ENCODE measurements at places on chromosomes 13 and 19. TPM values are rescaled to one million over a fixed set of nuclear protein-coding genes. Genes with fewer than 3 reads are reported as not detected.

- no peak for DNase-seq
Measured at GRCh38 chr19:55068950-55069864, 6.3 kb upstream of the RDH13 start.

Gene SLITRK6
- 0.74 TPM for total RNA-seq

GRCh38 chr13:25300861-25301346 is 521 bp upstream of the NUP58 start:
- no peak for DNase-seq

DNA sequence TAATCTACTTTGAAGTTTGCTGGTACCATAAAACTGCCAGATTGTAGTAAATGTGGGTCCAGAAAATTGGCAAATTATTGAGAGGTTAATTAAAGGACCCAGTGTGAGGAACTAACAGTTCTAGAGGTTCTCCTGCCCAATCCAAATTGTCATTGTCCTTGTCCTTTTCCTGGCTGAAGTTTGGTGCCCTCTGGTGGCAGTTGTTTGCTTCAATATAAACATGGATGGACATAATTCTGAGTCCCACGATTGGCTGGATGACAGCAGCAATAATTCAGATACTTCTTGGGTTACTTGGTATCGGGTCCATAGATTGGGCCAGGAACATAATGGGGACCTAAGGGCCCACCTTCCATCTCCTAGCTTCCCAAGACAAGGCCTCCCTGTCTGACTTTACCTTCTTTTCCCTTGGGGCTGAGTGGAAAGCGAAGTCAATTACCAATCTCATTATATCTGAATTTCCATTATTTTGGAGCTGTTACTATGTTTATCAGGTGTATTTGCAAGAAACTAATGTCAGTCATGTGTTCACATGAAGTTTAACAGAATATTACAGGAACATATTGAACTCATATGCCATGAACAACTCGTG is 33.8 kb upstream of the GARRE1 start:
- peak; percentile 79 for DNase-seq

Gene LEUTX
- total RNA-seq: not detected

DNA sequence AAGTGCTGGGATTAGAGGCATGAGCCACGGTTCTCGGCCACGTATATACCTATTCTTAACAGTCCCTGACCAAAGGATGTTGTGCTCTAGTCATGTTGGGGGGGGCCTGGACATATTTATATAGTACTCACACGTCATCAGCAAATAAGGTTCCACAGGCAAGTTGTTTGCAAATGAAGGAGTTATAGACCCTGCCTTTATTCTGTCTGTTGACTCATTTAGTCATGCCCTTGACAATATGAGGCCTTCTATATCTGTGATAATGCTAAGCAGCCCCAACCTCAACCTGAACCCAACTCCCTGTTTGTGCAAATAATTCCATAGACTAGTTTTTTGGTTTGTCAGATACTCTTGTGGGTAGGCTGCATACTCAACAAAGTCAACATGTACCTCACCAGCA is 8.9 kb downstream of the ZNF586 start:
- no peak for DNase-seq

DNA sequence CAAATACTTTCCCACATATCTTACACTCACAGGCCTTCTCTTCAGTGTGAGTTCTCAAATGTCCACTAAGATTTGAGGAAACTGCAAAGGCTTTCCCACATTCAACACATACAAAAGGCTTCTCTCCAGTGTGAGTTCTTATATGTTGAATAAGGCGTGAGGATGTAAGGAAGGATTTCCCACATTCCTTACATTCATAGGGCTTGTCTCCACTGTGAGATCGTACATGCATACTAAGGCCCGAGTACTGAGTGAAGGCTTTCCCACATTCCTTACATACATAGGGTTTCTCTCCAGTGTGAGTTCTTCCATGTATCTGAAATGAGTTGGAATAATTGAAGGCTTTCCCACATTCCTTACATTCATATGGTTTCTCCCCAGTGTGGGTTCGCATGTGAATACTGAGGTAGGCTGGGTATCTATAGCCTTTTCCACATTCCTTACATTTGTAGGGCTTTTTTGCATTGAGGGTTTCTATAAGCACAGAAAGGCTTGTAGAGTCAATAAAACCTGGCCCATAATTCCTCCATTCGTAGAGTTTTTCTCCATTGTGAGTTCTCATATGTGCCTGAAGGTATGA is 9.6 kb downstream of the ZNF426 start:
- no peak for DNase-seq

Gene CD33
- 0.63 TPM for total RNA-seq

DNA sequence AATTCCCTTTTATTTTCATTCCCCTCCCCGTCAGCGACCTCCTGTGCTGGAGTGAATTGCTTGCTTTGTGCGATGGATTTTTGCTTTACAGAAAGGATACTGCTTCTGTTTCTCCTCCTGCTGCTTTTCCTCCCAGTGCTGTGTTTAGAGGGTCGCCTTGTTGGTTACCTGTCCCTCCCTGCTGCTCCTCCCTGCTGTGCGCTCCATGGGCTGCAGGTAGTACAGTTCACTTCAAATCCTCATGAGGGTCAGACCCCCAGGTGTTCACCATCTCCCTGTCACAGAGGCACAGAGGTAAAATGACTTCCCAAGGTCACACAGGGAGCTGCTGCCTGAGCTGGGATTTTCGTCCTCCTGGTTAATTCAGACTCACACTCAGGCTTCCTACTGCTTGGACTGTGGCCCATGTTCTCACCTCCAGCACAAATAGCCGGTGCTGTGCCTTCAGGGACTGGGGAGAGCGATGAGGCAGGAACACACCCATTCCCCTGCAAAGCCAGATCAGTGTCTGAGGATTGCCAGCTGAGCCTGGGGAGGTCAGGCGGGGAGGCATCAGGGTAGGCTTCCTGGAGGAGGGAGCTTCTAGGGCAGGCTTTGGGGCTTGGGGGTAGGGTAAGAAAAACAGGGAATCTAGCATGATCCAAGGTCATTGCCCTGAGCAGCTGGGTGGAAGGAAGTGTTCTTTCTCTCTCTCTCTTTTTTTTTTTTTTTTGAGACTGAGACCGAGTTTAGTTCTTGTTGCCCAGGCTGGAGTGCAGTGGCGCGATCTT is 14.4 kb downstream of the BICRA start:
- no peak for DNase-seq

- DNase-seq: no peak
Measured at GRCh38 chr13:43629691-43630480, 156.9 kb downstream of the ENOX1 start.

- no peak for DNase-seq
Measured at GRCh38 chr19:29563486-29564101, 37.8 kb downstream of the VSTM2B start.

GRCh38 chr13:104008541-104009435 is 942.6 kb upstream of the SLC10A2 start:
- DNase-seq: peak; percentile 57

Gene ZIC2
- total RNA-seq: 1.6 TPM

Gene MAP2K7
- total RNA-seq: 6.4 TPM

DNA sequence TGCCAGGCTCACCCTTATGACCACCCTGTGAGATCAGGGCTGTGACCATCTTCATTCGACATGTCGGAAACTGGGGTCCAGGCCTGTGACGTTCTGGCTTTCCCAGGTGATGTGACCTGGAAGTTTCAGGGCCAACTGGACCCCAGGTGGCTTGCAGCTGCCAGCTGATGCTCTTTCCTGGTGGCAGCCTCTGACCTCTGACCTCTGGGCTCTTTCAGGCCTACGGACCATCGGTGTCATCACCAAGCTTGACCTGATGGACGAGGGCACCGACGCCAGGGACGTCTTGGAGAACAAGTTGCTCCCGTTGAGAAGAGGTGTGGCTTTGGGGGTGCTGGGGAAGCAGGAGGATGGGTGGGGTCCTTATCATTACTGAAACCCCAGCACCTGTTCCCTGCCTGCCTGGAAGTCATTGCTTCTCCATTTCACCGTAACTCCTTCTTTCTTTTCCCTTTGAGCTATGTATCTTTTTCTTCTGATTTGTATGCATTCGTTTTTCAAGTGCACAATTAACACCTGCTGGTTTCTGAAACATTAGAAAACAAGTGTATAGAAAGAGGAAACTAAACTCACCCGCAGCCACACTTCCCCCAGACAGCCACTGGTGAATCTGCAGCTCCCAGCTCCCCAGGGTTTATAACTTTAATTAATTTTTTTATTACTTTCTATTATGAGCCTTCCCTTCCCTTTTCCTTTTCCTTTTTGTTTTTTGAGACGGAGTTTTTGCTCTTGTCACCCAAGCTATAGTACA is 58.9 kb downstream of the TMED1 start:
- no peak for DNase-seq

Gene SYNE4
- not detected for total RNA-seq

Gene ZNF773
- 10.0 TPM for total RNA-seq

Gene SIGLEC8
- total RNA-seq: not detected

Gene ERCC1
- 138 TPM for total RNA-seq

GRCh38 chr13:83423381-83423780 is 458.9 kb downstream of the SLITRK1 start:
- DNase-seq: no peak

Gene TNNI3
- total RNA-seq: 1.6 TPM

- DNase-seq: no peak
Measured at GRCh38 chr13:109330123-109330522, 456.3 kb downstream of the IRS2 start.

Gene SERP2
- total RNA-seq: not detected

DNA sequence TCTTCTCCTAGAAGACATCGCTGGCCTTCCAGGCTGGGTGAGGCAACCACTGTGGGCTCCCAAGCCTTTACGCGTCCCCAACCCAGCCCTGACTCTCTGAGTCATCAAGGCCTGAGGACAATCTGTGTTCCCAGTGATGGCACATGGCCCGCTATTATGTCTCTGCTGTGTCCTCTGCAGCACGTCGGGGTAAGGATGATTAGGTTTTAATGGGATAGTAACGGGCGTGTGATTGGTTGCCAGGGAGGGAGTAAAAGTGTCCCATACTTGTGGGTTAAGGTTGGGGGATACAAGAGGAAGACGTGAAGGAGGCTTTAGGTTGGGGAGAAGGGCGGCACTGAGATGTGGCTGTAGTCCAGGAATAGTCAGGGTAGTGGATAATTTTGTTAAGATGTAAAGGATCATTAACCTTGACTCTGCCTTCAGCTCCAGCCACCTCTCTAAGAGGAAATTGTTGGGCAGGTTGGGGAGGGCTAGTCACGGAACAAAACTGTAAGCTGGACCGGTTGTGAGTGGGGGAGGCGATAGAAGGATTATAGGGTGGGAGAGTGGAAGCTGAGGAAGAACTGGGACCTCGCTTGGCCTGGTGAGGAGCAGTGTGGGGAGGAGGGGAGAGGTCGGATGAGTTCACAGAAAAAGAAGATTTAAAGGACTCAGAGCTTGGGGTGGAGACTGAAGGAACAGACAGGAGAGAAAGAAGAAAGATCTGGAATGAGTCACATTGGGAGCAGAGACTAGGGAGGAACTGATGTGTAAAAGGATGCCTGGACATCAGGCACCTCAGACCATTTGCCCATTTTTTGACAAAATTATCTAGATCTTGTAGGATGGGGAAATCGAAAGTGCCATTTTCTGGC is 27.9 kb upstream of the IGFL1 start:
- DNase-seq: no peak

- no peak for DNase-seq
Measured at GRCh38 chr19:35533822-35534392, 651 bp downstream of the GAPDHS start.

- DNase-seq: no peak
Measured at GRCh38 chr19:44553478-44554171, 24.1 kb upstream of the CEACAM20 start.

DNA sequence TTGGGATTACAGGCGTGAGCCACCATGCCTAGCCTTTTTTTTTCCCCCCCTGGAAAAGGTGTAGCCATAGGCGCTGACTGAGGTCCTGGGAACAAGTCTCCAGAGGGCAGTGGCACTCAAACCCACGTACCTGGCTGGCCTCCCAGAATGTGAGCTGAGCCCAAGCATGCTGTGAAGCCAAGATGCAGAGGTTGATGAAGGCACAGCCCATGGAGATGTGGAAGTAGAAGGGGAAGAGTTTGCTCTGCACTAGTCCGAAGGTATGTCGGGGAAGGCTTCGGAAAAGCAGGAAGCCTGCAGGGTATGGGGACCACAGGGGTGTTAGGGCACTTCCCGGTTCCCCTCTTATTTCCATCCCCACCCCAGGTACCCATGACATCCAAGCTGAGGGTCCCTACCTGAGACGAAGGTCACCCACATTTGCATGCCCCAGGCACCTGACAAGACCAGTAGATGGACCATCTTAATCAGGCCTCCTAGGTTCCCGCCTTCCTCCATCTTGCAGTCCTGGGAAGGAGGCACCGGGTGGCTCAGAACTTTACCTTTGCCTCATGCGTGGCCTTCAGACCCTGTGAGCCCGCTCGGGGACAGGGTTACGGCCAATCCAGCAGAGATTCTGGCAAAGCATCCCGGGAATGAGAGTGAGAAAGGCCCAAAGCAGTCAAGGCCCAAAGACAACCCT is 805 bp downstream of the TMEM205 start:
- no peak for DNase-seq

- DNase-seq: no peak
Measured at GRCh38 chr13:31930901-31931522, 100.6 kb upstream of the FRY start.

DNA sequence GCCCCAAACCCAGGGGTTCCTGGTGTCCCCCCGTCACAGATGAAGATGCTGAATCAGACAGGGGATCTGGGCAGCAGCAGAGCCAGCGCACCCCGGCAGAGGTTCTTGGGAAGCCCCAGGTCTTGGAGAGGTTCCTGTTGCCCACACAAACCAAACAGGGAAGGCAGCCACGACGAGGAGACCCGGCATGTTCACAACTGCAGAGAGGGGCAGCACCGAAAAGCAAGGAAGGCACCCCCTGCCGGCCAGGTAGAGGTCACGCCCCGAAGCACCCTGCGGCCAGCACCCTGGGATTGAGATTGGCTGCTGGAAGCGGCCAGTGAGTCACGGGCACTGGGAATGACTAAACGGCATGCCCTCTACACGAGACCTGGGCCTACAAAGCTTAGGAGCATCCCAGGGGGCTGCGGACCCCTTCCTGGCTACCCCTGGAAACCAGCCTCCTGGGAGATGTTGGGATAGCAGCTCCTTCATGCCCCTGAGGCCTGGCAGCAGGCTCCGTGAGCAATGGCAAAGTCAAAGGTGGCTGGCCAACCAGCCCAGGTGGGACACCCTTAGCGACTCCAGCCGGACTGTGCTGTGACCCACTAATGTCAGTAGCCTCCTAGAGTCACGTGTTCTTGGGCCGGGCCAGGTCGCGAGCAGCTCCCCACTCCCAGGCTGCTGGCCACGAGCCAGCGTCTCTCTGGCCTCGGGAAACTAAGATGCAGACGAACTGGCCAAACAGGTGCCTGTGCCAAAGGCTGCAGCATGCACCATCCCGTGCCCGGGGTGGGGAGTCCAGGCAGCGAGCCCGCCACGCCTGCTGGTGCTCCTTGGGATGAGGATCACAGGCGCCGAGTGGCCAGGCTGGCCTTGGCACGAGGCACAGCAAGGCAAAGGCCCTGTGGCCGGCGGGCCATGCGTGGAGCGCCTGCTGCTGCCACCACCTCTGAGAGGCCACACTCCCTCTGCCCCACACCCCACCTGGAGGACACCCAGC is 43.2 kb downstream of the MLLT1 start:
- DNase-seq: no peak

All from SK-MEL-5 (cell line).